ENCODE measurements at places on chromosomes 5 and 9.

DNA sequence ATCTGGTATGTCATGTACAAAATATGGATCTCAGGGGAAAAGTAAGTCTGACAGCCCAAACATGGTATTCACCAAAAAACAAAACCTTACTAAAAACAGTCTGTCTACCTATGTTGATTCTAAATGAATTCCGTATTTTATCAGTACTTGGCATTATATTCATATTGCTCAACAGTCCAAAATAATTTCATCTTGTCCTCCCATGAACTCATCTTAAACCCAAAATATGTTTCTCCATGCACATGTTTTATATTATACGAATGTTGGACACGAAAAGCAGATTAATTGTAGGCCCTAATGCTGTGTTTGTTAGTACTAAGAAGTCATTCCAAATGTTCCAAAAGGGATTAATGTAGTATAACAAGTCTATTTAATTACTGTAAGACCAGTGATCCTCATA lies 20.1 kb downstream of the NFIB start:
- DNase-seq = no peak

DNA sequence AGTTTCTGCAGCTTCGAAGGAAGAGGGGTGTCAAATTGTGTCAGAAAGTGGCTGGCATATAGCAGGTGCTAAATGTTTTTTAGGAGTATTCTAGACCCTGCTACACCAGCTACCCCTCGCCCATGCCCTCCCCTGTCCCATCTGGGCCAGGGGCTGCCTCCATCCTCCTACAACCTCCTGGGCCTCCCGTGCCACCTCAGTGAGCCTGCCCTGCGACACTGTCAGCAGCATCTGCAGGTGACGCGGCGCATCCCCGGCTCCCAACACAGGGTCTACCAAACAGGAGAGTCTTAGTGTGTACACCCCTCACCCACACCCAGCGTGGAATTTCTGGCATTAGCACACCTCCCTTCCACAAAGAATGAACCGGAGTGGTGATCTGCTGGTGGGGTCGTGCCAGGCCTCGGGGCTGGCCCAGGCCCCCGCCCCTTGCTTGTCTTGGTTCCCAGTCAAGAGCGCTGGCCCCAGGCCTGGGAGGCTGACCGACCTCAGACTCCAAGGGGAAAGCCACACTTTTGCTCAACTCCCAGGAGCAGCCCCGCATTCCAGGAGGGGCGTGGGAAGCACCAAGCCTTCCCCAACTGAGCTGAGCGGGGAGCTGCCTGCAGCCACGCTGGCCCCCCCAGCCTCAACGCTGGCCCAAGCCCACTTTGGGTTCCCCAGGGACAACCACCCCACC lies 55.2 kb downstream of the NEURL1B start:
- no peak for DNase-seq

- DNase-seq = peak; percentile 33
Observed at GRCh38 chr5:132225165-132226032, 2.3 kb downstream of the P4HA2 start.

GRCh38 chr5:122501089-122501435 lies 189.0 kb downstream of the SNCAIP start:
- DNase-seq = no peak

GRCh38 chr9:133945314-133945975 lies 46.7 kb downstream of the VAV2 start:
- no peak for DNase-seq

All from renal cortical epithelial cell (primary cell).